SJSA1 (cell line): ENCODE measurements at places on chromosomes 3 and 15. TPM values are rescaled to one million over a fixed set of nuclear protein-coding genes. Genes with fewer than 3 reads are reported as not detected.
A peak's percentile ranks its signal among the peaks of the same experiment; 100 is the strongest.

GRCh38 chr15:63600616-63601025 is 3.4 kb downstream of the FBXL22 start:
- H3K36me3 ChIP-seq = 0 out of 2 replicates have a peak, but pooled peaks cover 4% of the 10 kb centered on the region
- H3K27ac ChIP-seq = no peak overlapping the region
- peak overlapping the region; percentile 59 for H3K4me3 ChIP-seq
- peak; percentile 89 for DNase-seq
- peaks cover 39% of the 10 kb centered on the region for H3K4me1 ChIP-seq
- no peaks in the 10 kb centered on the region for H3K27me3 ChIP-seq

- no peak for DNase-seq
- no peak overlapping the region for H3K27ac ChIP-seq
- no peaks in the 10 kb centered on the region for H3K27me3 ChIP-seq
- H3K4me1 ChIP-seq = peaks cover 30% of the 10 kb centered on the region
These were observed 65.0 kb downstream of the WWTR1 start for GRCh38 chr3:149592758-149593240.

DNA sequence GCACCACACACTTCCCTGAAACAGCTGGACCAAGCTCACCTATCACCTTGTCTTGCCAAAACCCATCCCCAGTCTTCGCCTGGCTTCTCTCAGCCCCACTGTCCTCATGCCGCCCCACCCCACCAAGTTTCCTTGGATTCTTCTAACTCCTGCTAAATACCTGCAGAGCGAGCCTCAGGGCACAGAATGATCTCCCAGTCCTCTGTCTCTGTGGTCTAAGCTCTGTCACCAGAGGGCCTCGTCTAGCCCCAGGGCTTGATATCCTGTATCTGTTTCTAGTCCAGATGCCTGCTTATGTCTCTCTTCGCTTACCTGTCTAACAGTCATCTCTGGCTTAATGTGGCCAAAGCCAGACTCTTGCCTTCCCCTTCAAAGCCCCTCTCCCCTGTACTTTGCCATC is 9.7 kb downstream of the CCDC12 start:
- no peaks in the 10 kb centered on the region for H3K4me1 ChIP-seq
- no peak overlapping the region for H3K4me3 ChIP-seq
- DNase-seq = no peak
- no peak overlapping the region for H3K27ac ChIP-seq

The GMNC gene
- total RNA-seq = not detected in 2 replicates

DNA sequence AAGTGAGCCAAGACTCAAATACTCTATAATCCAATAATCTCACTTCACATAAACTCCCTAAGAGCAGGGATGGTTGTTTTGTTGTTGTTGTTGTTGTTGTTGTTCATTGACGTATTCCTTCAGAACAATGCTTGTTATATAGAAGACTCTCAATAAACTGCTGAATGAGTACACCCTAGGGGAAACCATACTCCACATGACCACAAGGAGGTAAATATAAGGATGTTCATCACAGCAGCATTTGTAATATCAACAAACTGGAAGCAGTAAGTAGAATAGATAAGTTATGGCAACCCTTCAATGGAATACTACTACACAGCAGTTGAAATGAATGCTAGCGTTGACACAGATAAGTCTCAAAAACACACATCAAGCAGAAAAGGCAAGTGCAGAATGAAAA is 62.4 kb upstream of the STIMATE start:
- no peak overlapping the region for H3K27ac ChIP-seq
- no peaks in the 10 kb centered on the region for H3K36me3 ChIP-seq
- no peaks in the 10 kb centered on the region for H3K4me1 ChIP-seq
- H3K27me3 ChIP-seq = no peaks in the 10 kb centered on the region

GRCh38 chr3:195032106-195032759 is 238.7 kb downstream of the XXYLT1 start:
- no peak overlapping the region for H3K4me3 ChIP-seq
- no peak for DNase-seq
- H3K27ac ChIP-seq = no peak overlapping the region
- no peaks in the 10 kb centered on the region for H3K36me3 ChIP-seq

GRCh38 chr15:31828594-31828993 is 201.7 kb upstream of the CHRNA7 start:
- peaks cover 6% of the 10 kb centered on the region for H3K27me3 ChIP-seq
- no peak overlapping the region for H3K27ac ChIP-seq
- no peaks in the 10 kb centered on the region for H3K4me1 ChIP-seq
- no peak for DNase-seq

The DNAH12 gene
- total RNA-seq = not detected in 2 replicates
